Esophagus squamous epithelium (tissue), 5 donors: ENCODE measurements at places on chromosomes 2 and 18.

- DNase-seq = no peak
Measured at GRCh38 chr2:162475661-162476060, 131.7 kb downstream of the GCA start.

DNA sequence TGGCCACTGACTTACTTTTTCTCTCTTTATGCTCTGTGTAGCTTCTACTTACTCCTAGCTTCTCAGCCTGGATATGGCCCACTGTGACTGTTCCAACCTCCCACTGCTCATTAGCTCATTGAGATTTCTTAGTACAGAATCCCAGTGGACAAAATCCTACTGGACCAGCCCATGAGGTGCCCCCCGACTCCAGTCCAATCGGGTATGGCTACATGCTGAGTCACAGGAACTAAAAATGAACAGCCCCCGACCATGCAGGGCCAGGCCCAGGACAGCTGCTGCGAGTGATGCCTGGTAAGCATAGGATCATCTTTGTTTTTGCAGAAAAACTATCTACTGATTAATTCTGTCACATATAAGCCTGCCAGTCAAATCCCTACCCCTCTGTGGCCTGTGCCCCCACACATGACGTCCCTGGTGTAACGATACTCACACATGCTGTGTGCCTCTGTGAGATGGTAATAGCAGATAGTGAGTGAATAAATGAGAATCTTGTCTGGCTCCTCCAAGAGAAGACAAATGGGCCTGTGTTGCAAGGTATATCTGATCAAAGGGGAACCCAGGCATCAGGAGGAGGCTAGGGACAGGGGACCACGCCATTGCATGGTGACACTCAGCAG, 85.9 kb upstream of the KLF7 start:
- no peak for DNase-seq

DNA sequence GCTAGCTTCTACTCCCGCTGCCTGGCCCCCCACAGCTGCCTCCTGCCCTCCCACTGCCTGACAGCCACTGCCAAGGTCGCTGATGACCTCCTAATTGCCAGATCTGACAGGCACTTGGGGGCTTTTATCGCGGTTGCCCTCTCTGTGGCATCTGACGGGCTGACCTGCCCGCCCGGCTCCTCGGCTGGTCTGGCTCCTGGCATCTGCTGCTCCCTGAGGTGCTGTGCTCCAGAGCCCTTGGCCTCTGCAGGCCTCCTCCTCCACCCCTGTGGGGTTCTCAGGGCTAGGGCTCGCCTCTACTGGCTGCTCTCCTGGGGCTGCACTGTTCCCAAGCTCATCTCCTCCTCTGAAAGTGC, 43.1 kb downstream of the INHBB start:
- DNase-seq = no peak

GRCh38 chr18:41150316-41150715, 804.7 kb upstream of the PIK3C3 start:
- no peak for DNase-seq

GRCh38 chr2:169767243-169767888, 31.3 kb upstream of the SSB start:
- DNase-seq = no peak

DNA sequence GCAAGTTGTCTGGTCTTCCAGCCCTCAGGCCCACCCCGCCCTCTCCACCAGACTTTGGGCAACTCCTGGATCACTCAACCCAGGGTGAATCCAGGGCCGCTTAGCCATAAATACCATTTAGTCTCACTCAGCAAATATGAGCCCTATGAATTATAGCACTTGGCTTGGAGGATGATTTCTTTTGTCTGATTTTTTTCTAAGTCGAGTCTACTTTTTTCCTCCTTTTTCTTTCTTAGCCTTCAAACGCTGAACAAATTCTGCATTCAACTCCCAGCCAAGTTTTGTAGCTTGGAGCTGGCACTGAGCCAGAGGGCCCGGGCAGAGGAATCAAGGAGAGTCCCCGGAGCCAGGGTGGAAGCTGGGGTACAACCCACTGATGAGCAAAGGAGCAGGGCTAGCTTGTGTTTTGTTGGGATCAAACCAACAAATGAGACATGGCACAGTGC, 48.7 kb downstream of the SERTAD2 start:
- no peak for DNase-seq

GRCh38 chr2:235979753-235980435, 188.3 kb downstream of the GBX2 start:
- no peak for DNase-seq

DNA sequence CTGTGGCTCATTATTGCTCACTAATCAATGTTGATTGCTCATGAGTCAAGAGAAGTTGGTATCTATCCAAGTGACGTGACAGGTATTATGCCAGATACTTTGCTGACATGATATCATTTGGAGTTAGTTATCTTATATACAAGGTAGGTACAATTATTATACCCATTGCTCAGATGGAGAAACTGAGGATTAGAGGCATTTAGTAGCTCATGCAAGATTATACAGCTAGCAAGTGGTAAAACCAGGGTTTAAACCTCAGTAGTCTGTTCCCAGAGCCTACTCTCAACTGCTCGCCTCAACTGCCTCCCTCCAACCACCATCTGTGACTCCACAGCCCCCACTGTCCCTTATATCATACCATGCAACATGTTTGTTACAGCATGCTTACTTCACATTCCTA, 6.1 kb downstream of the FIGLA start:
- no peak for DNase-seq

DNA sequence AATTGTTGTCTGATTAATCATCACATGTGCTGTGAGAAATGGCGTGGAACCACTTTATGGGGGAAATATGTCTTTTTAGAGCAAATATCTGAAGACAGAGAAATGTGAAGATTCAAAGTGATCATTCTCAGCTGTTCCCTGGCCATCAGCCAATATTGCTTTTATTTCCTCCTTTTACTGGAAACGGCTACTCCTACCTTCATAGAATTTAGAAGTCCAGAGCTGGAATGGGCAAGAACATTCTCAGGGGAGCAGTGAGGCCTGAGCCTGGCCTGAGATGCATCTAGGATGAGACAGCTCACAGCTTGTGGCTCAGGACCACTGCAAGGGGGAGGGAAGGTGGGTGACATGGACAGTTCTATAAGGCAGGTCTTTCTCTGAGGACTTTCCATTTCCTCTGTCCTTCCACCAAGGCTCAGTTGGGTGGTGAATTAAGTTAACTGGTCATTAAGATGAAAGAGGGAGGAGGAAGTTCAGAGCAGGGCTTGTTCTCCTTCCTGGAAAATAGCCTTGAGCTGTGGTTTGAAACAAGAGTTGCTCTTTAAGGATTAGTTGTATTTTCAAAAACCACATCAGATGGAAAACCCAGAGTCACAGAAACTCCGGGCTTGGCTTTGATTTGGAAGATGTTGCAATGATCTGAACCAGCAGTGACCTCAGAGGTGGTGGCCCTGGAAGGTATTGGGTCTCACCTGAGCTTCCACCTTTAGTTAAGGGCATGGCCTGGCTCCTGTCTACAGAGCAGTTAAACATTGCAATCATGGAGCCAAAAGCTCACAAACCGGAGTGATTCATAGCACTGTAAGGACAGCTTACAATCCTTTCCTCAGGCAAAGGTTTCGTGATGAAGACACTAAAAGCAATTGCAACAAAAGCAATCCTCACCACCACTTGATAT, 144.3 kb downstream of the VAPA start:
- no peak for DNase-seq
